Stimulated activated naive CD4-positive, alpha-beta T cell (primary cell): ENCODE measurements at places on chromosomes 7 and 10.

GRCh38 chr7:98534493-98534892, 82.6 kb upstream of the NPTX2 start:
- no peak for DNase-seq

DNA sequence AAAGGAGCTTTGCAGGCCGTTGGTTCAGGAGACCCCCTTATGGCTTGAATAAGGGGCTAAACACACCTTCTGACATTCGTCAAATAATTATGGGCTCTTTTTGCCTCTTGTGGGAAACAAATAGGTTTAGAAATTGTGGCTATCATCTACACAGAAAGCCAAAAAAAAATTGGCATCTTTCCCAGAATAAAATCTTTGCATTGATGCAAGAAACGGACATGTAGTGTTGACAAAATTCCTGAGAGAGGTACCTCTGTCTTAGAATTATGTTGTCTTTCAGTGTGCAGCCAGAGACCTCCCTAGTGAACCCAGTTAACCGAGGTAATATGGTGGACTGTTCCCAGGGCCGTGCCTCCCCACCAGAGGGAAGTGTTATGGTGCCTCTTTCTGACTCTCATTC, 283.9 kb downstream of the SDHAF3 start:
- DNase-seq, result no peak

- DNase-seq, result no peak
Observed at GRCh38 chr10:110857265-110858171, 14.2 kb upstream of the PDCD4 start.

GRCh38 chr10:59586407-59586891, 123.2 kb downstream of the SLC16A9 start:
- DNase-seq, result no peak

DNA sequence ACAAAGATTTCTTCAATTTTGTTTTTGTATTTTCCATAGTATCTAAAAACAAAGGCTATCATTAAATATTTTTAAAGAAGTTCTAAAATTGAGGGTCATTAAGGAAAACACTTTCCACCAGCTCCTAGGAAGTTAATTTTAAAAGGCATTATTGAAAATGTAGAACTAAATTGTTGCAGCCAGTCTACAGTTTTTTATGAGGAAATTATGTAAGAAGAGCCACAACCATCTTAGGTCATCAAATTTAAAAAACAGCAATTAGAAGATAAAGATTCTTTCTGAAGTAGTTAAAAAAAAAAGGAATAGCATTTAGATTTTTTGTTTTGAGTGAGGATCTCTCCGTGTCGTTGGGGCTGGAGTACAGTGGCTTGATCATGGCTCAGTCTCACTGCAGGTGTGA, 161.7 kb downstream of the NRBF2 start:
- DNase-seq, result no peak

DNA sequence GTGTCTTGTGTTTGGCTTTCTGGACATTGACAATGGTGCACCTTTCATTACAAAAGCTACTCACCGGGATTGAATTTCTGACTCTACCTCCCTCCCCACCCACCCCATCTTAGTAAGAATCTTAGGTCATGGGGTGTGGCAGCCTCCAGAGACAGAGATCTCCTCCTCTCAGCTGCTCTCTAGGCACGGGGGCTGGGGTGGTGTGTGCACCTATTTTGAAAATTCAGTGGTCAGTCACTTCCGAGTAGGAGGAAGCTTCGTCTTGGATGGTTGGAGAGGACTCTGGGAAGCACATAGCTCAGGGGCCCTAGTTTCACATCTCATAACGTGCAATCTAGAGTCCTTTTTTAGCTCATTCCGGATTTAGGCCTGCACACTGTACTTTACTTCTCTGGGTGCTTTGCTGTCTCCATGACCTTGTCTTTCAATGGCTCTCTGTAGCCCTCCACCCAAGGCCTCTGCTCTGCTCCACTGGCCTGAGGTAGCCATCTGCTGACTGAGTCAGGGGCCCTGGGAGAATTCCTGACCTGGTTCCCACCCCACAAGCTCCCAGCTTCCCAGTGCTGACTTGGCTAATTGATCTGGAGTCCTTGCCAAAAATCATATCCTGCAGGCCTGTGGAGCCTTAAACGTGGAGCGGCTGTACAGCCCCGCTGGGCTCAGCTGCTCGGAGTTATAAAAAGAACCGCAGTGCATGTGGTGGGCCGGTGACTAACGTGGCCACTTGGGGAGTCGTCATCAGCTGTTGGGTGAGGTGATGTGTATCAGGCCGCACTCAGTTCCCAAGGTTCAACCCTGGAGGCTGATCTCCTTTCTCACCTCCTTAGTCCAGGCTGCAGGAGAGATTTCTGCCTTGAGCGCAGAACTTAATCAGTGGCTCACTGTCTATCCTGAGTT, 19.3 kb upstream of the ADAMTS14 start:
- no peak for DNase-seq

DNA sequence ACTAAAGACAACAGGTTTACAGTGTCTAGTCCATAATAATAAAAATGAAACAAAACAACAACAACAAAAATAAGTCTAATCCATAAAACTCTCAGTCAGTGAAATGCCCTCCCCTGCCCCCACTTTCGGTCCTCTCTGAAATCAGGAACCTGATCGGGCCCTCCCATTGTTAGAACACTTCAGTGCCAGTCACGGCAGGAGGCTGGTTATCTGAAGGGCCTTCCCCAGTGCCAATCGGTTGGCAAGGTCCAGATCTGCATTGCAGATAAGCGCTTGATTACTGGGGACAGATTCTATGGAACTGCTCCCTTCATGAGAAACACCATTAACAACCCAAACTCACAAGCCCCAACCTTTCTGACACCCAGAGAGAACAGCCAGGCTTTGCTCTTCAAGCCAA, 72.2 kb upstream of the EEPD1 start:
- no peak for DNase-seq
